Right forelimb (tissue), 1 donor: ENCODE measurements at places on chromosomes 16 and 17.
A peak's percentile ranks its signal among the peaks of the same experiment; 100 is the strongest.

GRCh38 chr16:82368041-82368440 is 198.0 kb upstream of the MPHOSPH6 start:
- DNase-seq: no peak

- no peak for DNase-seq
These were observed 78.8 kb upstream of the FOXF1 start for GRCh38 chr16:86431540-86431939.

- no peak for DNase-seq
These were observed 23.0 kb downstream of the NPTX1 start for GRCh38 chr17:80453126-80453997.

DNA sequence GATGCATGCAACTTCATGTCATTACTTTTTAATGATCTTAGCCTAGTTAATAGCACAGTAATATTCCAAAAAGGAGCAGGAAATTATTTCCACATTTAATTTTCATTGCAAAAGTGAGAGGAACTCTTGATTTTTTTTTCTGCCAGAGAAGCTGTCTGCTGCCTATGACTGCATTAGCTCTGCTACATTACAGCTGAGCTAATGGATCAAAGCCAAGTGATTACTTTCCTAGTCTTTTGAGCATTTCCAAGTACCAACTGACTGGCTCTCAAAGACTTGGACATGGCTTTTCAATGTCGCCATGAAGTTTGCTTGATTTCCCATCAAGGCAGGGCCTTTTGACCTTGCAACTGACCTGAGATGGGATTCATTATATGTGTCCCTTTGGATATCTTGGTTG is 356.6 kb upstream of the XYLT1 start:
- no peak for DNase-seq

GRCh38 chr16:12160249-12160648 is 183.7 kb downstream of the SNX29 start:
- no peak for DNase-seq

DNA sequence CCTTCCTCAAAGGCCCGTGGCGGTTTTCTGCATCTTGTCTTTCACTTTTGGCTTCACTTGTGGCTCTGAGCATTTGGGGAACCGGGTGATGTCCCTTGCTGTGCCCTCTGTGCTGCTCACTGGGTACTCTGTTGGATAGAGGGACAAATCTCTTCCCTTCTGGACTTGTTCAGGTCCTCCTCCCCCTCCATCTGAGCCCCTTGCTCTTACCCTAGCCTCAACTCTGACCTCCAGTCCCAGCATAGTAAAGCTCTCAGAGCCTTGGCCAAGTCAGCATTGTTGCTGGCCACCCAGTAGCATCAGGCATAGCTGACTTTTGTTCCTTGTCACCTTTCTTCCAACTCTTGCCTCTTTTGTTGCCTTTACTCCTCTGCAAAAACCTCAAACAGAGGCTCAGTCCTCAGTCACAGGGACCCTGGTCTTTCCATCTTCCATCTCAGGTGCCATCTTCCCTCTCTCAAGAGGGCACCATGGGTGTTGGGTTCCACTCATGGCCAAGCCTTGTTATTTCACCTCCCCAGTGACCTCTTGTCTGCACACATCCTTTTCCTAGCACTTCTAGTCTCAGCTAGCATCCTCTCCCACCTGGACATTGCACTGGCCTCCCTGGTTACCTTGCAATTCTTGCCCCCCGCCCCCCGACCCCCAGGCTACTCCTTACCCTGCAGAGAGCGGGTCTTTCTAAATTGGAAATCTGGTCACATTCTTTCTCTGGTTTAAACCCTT is 393 bp upstream of the PSMB10 start:
- DNase-seq: no peak

GRCh38 chr17:5621026-5621425 is 36.7 kb upstream of the NLRP1 start:
- DNase-seq: no peak

DNA sequence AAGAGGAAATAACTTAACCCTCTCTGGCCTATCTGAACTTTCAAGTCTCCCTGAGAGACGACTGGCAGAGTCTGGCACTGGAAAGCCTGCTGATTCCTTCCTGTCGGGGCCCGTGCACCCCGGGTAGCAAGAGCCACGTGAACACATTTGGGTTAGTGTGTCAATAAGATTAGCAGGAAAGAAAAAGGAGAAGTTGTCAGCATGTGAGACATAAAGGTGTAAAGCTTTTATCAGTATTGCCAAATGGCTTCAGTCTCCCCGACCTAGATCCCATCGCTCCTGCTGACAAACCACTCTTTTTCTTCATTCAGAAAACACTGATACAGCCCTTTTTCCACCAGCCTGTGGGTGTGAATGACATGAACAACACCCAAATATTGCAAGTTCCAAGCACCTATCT is 74.4 kb downstream of the CCT6B start:
- DNase-seq: no peak

- peak; percentile 94 for DNase-seq
These were observed 2.1 kb downstream of the MFAP4 start for GRCh38 chr17:19384723-19385391.

GRCh38 chr16:83599789-83600462 is 207.9 kb upstream of the HSBP1 start:
- DNase-seq: no peak

DNA sequence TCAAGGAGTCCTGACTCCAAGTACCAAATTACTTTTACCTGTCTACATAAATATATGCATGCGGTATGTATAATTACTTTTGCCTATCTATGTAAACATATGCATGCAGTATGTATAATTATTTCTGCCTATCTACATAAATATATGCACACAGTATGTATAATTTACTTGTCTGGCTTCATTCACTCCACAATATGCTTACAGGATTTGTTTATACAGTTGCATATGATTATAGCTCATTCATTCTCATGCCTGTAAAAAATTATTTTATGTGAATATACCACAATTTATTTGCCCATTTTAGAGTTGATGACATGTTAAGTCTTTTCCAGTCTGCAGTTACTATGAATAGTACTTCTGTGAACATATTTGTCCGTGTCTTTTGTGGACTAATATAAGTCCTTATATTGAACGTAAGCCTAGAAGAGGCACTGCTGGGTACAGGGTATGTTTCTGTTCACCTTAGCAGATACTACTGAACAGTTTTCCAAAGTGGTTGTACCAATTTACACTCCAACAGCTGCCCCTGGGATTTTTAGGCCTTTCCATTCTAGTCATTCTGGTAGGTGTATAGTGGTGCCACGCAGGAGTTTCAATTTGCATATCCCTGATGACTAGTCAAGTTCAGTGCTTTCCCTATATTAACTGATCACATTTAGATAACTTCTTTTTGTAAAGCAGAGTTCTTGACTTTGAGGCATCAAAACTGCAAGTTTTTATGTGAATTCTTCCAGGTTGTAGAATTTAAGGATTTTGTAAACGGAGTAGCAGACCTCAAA is 47.0 kb downstream of the MARVELD3 start:
- DNase-seq: no peak

DNA sequence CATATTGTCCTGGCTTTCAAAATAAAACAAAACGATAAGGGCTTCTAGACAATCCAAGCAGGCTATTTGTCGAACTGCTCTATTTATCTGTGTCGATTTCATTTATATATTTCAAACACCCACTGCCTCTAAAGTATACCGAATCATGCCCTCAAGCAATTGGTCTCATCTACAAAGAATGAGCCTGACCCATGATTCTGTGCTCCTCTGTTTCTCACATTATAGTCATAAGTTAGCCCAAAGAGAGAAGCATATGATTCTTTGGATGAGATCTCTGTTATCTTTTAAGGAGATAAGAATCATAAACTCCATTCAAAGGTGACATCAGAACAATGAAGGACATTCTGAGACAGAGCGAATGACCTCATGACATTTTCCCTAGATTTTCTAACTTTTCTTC is 191.1 kb downstream of the MAP2K6 start:
- no peak for DNase-seq

GRCh38 chr16:63195336-63195735 is 1159.1 kb upstream of the CDH8 start:
- DNase-seq: no peak

DNA sequence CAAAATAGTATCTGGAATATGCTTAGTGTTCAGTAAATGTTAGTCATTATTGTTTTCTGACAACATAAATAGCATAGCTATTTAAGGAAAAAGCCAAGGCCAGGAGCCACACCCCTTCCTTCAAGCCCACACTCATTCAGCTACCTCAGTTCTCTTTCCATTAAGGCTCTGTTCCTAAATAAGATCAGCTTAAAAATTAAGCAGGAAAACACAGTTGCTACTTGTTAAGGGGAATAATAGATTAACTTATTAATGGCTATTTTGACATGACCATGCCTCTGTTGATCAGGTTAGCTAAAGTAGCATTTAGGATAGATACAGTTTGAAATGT is 158.1 kb downstream of the CHD9 start:
- DNase-seq: no peak

- DNase-seq: peak; percentile 84
These were observed 46.3 kb downstream of the CCDC42 start for GRCh38 chr17:8698162-8698971.

DNA sequence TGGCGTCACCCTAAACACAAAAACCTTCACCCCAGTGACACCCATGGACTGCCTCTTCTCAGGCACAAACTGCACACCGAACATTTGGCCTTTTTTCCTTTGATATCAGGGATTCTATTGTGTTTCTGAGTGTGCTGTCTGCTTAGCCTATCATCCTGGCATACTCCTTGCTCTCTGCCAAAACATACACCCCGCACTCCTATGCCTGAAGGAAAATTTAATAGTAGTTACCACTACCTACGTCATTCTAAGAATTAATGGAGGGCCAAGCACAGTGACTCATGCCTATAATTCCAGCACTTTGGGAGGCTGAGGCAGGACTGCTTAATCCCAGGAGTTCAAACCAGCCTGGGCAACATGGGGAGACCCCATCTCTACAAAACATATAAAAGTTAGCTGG is 19.9 kb upstream of the SLFN13 start:
- no peak for DNase-seq

DNA sequence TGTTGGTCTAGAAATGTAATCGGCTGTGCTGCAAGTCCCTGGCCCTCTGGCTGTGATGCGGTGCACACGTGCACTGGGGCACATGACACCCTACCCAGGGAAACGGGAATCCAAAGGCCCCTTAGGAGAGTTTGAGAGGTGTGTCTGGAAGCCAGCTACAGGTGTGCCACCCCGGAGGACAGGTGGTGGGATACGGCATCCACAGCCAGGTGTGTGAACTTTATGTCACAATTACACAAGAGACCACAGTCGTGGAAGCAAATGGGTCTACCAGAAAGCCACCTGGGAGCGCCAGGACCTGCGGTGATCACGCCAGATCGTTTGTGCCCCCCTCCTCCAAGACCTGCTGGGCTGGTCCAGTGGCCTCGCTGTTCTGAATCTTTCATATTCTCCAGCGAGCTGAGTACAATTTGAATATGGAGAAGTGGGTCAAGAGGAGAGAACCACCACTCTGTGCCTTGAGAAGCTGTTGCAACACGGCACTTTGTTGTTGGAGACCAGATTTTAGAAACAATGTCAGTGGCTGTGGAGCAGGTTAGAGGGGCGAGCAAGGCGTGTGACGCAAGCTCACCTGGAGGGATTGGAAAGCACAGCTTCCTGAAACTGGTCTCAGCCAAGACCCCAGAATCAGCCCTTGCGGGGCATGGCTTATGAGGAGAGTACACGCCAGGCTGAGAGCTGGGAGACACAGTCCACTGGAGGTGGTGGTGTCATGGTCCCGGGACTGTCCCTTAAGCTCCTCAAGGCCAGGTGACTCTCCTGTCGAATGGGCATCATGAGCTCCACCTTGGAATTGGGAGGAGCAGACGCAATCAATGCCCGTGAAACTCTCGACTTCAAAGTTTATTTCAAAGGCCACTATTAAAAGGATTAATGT is 37.4 kb downstream of the COX4I1 start:
- no peak for DNase-seq

GRCh38 chr16:75458029-75458428 is 6.5 kb downstream of the TMEM170A start:
- no peak for DNase-seq

DNA sequence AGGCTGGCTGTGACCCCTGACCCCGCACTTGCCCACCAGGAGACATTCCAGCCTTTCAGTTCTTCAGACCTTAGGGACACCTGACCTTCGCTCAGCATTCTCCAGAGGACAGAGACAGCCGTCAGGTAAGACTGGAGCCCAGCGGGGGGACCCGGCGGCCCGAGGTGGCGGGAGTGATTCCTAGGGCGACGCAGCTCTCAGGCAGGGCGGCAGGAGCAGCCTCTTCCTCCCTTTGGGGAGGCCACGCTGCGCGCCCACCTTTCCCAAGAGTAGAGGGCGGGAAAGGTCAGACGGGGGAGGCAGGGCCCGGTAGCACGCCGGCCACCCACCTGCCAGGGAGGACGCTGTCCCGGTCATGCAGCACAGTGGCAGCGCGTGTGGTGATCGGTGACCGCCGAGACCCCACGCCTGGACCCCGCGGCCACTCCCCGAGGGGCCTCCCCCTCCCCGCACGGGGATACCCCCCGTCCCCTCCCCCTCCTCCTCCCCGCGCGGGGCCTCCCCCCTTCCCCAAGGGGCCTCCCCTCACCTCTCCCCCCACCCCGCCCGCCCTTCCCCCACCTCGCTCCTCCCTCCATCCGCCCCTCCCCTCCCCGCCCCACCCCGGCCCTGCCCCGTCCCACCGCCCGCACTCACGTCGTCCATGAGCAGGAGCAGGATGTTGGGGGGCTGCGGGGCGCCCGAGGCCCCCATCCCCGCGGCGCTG is 472 bp downstream of the GALNS start:
- DNase-seq: no peak

DNA sequence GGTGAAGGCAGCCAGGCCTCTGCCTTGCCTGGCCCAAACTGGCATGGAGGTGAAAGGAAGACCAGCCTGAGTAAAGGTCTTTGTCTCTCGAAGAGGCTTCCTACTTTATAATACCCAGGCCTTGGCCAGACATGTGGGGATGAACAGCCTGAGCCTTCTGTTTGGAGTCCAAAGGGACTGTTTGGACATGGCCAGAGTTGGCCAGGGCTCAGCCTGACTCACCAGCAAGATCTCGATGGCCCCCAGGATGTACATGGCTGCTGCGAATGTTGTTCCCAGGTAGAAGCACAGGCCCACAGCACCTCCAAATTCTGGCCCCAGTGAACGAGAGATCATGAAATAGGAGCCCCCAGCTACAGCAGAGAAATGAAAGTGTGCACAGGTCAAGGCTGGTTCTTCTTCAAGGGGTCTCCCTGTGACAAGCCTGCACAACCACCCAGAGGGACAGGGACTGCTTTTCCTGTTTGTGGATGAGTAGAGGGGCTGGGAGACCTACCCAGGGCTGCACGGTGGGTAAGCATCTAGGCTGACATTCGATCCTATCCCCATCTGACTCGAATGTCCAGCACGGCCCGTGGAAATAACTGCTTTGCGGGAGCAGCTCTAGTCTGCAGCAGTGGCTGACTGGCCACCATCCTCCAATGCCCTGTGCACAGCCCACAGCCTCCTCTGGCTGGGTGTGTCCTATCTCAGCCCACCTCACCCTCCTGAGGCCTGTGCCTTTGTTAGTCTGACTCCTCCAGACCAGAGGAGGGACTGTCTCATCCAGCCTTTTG is 10.7 kb upstream of the LCAT start:
- DNase-seq: no peak

- DNase-seq: no peak
These were observed 29.4 kb downstream of the COG7 start for GRCh38 chr16:23423496-23424049.

DNA sequence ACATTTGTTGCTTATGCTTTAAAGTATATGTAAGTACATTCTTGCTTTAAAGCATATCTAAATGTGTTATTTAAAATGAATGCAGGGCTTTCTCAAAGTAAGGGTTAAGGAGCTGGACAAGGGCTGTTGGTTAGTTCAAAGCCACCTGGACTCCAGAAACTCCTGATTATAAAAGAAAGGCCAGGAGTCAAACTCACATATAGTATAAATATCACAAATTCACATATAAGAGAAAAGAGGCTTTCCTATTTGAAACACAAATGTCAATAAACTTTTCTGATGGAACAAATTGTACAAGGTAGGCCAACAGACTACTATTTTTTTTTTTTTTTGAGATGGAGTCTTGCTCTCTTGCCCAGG is 84.5 kb upstream of the CORO6 start:
- no peak for DNase-seq
